ENCODE measurements at places on chromosomes 13 and 19.
A peak's percentile ranks its signal among the peaks of the same experiment; 100 is the strongest.

GRCh38 chr19:42279902-42280814, 11.1 kb downstream of the CIC start:
- DNase-seq = peak; percentile 58

- DNase-seq = no peak
Observed at GRCh38 chr19:35240327-35240726, 8.5 kb upstream of the LSR start.

DNA sequence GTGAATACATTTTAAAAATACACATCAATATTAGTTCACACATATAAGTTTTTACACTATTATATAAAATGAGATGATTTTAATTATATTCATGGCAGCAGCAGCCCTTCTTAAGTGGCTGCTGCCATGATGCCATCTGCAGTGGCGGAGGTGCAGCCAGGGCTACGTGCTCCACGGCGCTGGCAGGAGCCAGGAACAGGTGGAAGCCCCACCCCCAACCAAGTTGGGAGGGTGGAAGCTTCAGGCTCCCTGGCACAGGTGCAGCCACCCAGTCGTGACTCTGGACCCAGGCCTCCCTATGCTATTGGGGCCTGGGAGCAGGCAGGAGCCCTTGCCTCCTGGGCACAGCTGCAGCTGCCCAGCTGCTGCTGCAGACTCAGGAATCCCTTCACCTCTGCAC, 646.9 kb upstream of the PCDH9 start:
- DNase-seq = no peak

- no peak for DNase-seq
Observed at GRCh38 chr13:40352380-40352778, 314.1 kb downstream of the FOXO1 start.

- no peak for DNase-seq
Observed at GRCh38 chr19:44602081-44602480, 11.3 kb upstream of the IGSF23 start.

- no peak for DNase-seq
Observed at GRCh38 chr13:49464085-49464484, 20.0 kb downstream of the SETDB2 start.

DNA sequence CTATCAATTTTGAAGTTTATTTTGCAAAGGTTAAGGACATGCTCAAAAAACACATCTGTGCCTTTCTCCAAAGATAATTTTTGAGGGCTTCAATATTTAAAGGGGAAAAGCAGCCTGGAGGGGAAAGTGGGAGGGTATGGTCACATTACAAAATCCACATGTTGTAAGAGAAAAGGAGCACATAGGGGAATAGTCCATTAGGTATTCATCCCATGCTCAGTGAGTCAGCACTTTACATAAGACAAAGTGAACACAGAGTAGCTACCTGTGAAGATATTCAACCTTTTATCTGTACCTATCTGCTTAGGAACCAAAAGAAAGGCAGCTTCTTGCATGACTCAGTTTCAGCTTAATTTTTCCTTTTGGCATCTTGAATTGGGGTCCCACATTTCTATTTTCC, 932.0 kb downstream of the SLITRK6 start:
- no peak for DNase-seq

GRCh38 chr19:32652894-32653598, 21.9 kb downstream of the ANKRD27 start:
- no peak for DNase-seq

DNA sequence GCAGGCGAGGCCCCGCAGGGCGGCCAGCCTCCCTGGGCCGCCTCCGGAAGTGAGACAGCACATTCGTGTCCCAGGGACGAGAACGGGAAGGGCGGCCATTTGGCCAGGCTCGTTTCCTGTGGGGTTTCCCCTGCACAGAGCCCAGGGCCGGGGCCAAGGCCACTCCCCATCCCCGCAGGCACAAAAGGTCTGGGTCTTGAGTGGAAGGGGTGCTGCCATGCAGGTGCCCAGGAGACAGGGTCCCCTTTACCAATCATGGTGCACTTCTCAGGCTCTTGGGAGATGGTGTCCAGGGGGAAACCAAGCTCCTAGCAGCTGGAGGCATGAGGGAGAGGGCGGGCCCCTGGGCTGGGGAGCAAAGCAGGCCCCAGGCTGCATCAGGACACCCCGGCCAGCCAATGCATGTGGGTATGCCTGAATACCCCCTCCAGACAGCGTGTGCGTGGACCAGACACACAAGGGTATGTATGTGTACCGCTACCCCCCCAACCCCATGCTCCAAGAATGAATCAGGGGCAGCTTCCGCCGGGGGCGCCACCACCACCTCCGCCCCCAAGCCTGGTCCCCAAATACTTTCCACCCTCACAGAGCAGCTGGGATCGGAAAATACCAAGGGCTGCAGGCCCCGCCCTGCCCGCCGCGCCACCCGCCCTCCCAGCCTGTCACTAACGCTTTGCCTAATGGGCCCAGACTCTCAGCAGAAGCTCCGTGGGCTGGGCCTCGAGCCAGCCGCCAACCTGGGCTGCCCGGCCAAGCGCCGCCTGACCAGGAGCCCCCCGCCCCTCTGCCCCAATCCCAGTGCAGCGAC, 37.6 kb upstream of the NANOS3 start:
- DNase-seq = no peak

- DNase-seq = no peak
Observed at GRCh38 chr13:44197791-44198770, 175.5 kb upstream of the SERP2 start.

DNA sequence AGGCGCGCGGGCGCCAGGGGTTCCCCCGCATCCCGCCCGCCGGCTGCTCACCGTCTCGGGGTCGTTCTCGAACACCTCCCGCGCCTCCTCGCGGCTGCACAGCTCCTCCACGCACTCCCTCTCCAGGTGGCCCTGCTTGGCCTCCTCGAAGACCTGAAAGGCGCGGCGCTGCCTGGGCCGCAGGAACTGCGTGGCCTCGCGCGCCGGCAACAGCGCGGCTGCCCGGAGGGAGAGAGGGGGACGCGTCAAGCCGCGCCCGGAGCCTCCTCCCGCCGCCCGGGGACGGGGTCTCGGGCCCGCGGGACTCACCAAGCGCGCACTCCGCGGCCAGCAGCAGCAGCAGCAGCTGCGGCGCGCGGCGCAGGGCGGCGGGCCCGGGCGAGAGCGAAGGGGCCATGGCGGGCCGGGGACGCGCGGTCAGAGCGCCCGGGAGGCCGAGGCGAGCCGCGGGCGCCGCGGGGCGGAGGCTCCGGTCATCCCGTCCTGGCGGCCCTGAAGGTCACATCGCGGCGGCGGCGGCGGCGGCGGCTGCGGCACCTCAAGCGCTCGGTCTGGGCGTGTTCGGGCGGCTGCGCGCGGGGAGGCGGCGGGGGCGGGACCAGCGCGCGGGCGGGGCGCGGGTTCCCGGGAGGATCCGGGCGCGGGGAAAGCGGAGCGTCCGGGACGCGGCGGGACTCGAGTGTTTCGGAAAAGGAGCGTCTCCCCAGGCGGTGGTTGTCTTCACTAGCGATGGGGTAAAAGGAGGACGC, at the start of gene GAS6:
GAS6 (minus strand) TSS at position 553 of the 749 bp plus-strand sequence; CDS start at position 397, 156 bp downstream.
- no peak for DNase-seq

GRCh38 chr19:9065457-9066014, 21.3 kb upstream of the OR1M1 start:
- no peak for DNase-seq

GRCh38 chr13:66021846-66022245, 1208.3 kb downstream of the PCDH9 start:
- no peak for DNase-seq
